ENCODE measurements at places on chromosomes 12 and 14.

GRCh38 chr12:27781680-27782079, 1.6 kb upstream of the MANSC4 start:
- H3K4me3 ChIP-seq, result peak overlapping the region; percentile 87
- no peaks in the 10 kb centered on the region for H3K27me3 ChIP-seq
- H3K27ac ChIP-seq, result peak overlapping the region; percentile 90
- H3K36me3 ChIP-seq, result no peaks in the 10 kb centered on the region
- H3K4me1 ChIP-seq, result no peaks in the 10 kb centered on the region

DNA sequence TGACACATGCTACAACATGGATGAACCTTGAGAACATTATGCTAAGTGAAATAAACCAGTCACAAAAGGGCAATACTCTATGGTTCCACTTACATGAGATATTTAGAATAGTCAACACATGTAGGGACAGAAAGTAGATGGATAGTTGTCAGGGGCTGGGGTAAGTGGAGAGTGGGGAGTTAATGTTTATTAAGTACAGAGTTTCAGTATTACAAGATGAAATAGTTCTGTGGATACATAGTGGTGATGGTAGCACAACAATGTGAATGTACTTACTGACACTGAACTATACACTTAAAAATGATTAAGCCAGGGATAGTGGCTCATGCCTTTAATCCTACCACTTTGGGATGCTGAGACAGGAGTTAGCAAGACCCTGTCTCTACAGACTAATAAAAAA, 8.7 kb downstream of the NUP107 start:
- H3K36me3 ChIP-seq, result peaks cover 3% of the 10 kb centered on the region
- no peak overlapping the region for H3K27ac ChIP-seq
- no peaks in the 10 kb centered on the region for H3K4me1 ChIP-seq
- no peaks in the 10 kb centered on the region for H3K27me3 ChIP-seq

- no peaks in the 10 kb centered on the region for H3K36me3 ChIP-seq
- DNase-seq, result no peak
- H3K27ac ChIP-seq, result no peak overlapping the region
Observed at GRCh38 chr12:46410495-46410894, 37.9 kb upstream of the SLC38A2 start.

DNA sequence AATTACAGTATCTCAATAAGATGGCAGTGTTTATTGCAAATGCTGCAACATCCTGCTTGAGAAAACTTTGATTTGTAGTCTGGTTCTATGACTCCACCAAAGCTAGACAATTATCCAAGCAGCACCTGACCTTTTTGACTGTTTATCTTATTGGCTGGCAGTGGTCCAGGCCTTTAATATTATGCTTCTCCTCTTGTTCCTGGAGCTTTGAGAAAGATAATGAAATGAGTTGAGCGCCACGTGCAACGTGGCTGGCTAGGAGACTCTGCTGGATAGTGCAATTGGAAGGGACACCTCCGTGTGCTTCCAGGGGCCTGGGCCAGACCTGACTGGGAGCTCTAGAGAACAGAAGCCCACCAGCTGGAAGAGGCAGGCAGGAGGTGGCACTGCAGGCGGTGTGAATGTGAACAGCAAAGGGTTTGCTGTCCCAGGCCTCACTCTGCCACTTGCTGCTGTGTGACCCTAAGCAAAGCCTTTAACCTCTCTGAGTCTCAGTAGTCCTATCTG, 349.3 kb downstream of the CACNA1C start:
- DNase-seq, result no peak
- no peaks in the 10 kb centered on the region for H3K36me3 ChIP-seq
- no peaks in the 10 kb centered on the region for H3K27me3 ChIP-seq
- H3K27ac ChIP-seq, result no peak overlapping the region
- H3K4me3 ChIP-seq, result no peak overlapping the region

DNA sequence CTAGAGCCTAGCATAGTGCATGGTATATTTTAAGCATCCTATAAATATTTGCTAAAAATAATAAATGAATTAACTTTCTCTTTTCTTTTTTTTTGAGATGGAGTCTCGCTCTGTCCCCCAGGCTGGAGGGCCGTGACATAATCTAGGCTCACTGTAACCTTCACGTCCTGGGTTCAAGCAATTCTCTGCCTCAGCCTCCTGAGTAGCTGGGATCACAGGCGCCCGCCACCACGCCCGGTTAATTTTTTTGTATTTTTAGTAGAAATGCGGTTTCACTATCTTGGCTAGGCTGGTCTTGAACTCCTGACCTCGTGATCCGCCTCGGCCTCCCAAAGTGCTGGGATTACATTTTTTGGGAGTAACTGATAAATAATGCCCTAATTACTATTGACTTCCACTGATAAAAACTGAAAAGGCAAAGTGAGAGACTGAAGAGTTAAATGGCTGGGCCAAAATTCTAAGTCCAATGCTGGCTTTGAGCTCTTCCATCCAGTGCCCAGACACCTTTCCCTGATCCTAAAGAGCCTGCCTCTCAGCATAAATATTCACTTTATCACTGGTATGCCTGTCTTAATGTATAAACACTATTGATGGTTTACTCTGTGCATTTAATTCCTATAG, 213.0 kb upstream of the KRR1 start:
- no peaks in the 10 kb centered on the region for H3K36me3 ChIP-seq
- no peak for DNase-seq
- H3K4me1 ChIP-seq, result peaks cover 10% of the 10 kb centered on the region
- H3K4me3 ChIP-seq, result no peak overlapping the region

DNA sequence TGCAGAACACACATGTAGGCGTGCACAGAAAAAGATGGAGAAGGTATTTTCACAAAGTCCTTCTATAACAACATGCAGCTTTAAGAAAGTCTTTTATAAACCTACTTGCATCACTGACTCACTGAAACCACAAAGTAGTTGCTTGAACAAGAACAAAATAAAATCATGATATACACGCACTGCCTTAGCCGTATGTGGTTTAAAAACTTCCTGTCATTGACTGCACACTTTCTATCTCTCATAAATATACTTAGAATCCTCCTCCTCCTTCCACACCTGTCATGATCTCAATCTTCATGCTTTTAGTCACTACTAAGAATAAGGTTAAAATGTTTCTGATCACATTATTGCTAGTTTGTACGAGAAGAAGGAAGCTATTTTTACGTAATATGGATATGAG, 31.8 kb upstream of the RAD51AP1 start:
- peaks cover 3% of the 10 kb centered on the region for H3K36me3 ChIP-seq
- DNase-seq, result no peak

GRCh38 chr12:64890873-64891468, 66.5 kb downstream of the TBC1D30 start:
- no peak overlapping the region for H3K27ac ChIP-seq
- H3K4me3 ChIP-seq, result no peak overlapping the region
- H3K4me1 ChIP-seq, result no peaks in the 10 kb centered on the region
- H3K36me3 ChIP-seq, result no peaks in the 10 kb centered on the region
- no peaks in the 10 kb centered on the region for H3K27me3 ChIP-seq

DNA sequence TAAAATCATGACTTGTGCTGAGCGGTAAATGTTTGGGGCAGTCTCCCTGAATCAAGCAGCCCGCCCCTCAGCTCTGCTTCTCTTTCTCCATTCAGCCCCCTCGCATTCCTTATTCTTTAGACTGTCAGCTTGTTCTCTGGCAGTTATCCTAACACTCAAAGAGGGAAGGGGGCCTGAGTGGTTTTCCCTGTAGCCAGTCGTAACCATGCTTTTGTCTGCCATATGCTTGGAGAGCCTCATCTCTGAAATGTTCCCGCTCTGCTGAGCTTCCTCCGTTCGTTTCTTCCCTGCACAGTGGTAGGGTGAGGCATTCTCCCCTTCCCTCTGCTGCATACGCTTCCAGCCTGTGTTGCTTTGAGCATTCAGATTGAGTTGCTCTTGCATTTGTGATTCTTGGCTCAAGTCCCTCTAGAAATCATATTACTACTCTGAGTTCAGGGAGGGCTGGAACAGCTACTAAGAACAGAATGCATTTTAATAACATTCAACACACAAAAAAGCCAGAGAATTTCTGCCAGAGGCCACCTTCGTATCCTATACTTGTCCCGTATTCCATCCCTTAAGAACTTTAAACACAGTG, 119.7 kb downstream of the FBXL14 start:
- H3K4me1 ChIP-seq, result peaks cover 3% of the 10 kb centered on the region
- H3K4me3 ChIP-seq, result no peak overlapping the region
- H3K27me3 ChIP-seq, result no peaks in the 10 kb centered on the region
- DNase-seq, result no peak
- H3K36me3 ChIP-seq, result no peaks in the 10 kb centered on the region

GRCh38 chr12:25319233-25319984, 68.7 kb upstream of the KRAS start:
- no peaks in the 10 kb centered on the region for H3K4me1 ChIP-seq
- H3K27ac ChIP-seq, result no peak overlapping the region
- no peak for DNase-seq
- no peak overlapping the region for H3K4me3 ChIP-seq

- H3K27ac ChIP-seq, result no peak overlapping the region
- DNase-seq, result no peak
- no peaks in the 10 kb centered on the region for H3K27me3 ChIP-seq
- H3K4me3 ChIP-seq, result no peak overlapping the region
- no peaks in the 10 kb centered on the region for H3K36me3 ChIP-seq
Observed at GRCh38 chr14:64788706-64789105, 84.5 kb downstream of the PLEKHG3 start.

- H3K27me3 ChIP-seq, result no peaks in the 10 kb centered on the region
- no peaks in the 10 kb centered on the region for H3K36me3 ChIP-seq
- DNase-seq, result no peak
- no peak overlapping the region for H3K27ac ChIP-seq
- no peak overlapping the region for H3K4me3 ChIP-seq
Observed at GRCh38 chr14:81401420-81402122, 1.4 kb upstream of the STON2 start.

DNA sequence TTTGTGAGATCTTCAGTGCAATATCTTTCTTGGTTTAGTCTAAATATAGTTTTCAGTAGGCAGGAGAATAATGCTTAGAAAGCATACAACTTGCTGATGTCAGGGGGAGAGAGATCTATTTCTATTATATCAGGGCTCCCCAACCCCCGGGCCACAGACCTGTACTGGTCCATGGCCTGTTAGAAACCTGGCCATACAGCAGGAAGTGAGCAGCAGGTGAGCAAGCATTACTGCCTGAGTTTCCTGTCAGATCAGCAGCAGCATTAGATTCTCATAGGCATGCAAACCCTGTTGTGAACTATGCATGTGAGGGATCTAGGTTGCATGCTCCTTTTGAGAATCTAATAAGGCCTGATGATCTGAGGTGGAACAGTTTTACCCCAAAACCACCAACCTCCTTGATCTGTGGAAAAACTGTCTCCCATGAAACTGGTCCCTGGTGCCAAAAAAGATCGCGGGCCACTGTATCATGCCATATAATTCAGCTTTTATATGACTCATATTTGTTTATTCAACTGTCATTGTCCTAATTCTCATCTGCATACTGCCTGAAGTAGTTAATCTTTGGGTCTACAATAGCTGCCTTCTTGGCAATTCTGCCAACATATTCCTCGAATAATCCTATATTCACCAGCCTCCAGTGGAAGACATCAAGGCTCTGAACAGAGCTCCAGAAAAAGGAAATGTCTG, 163.6 kb upstream of the DYRK2 start:
- H3K4me1 ChIP-seq, result no peaks in the 10 kb centered on the region
- H3K36me3 ChIP-seq, result no peaks in the 10 kb centered on the region
- no peak overlapping the region for H3K27ac ChIP-seq
- DNase-seq, result no peak
- no peaks in the 10 kb centered on the region for H3K27me3 ChIP-seq

GRCh38 chr12:49798934-49799333, 29.3 kb downstream of the NCKAP5L start:
- no peak overlapping the region for H3K27ac ChIP-seq
- H3K36me3 ChIP-seq, result no peaks in the 10 kb centered on the region
- DNase-seq, result no peak
- no peak overlapping the region for H3K4me3 ChIP-seq

- no peak overlapping the region for H3K27ac ChIP-seq
- H3K4me1 ChIP-seq, result no peaks in the 10 kb centered on the region
- DNase-seq, result no peak
- H3K4me3 ChIP-seq, result no peak overlapping the region
Observed at GRCh38 chr12:47077206-47078085, 2.0 kb upstream of the PCED1B start.

- peaks cover 5% of the 10 kb centered on the region for H3K4me1 ChIP-seq
- DNase-seq, result peak; percentile 84
- no peaks in the 10 kb centered on the region for H3K36me3 ChIP-seq
- peak overlapping the region; percentile 86 for H3K4me3 ChIP-seq
- no peaks in the 10 kb centered on the region for H3K27me3 ChIP-seq
- peak overlapping the region; percentile 67 for H3K27ac ChIP-seq
Observed at GRCh38 chr12:56631790-56632700, 1.9 kb upstream of the BAZ2A start.

GRCh38 chr12:120861074-120861795, 42.9 kb downstream of the SPPL3 start:
- peaks cover 4% of the 10 kb centered on the region for H3K4me1 ChIP-seq
- no peak for DNase-seq
- no peaks in the 10 kb centered on the region for H3K27me3 ChIP-seq
- no peak overlapping the region for H3K27ac ChIP-seq
- H3K4me3 ChIP-seq, result no peak overlapping the region

- H3K4me3 ChIP-seq, result no peak overlapping the region
- DNase-seq, result no peak
- no peak overlapping the region for H3K27ac ChIP-seq
- no peaks in the 10 kb centered on the region for H3K4me1 ChIP-seq
- no peaks in the 10 kb centered on the region for H3K27me3 ChIP-seq
Observed at GRCh38 chr12:109567296-109567695, 6.0 kb downstream of the MMAB start.

DNA sequence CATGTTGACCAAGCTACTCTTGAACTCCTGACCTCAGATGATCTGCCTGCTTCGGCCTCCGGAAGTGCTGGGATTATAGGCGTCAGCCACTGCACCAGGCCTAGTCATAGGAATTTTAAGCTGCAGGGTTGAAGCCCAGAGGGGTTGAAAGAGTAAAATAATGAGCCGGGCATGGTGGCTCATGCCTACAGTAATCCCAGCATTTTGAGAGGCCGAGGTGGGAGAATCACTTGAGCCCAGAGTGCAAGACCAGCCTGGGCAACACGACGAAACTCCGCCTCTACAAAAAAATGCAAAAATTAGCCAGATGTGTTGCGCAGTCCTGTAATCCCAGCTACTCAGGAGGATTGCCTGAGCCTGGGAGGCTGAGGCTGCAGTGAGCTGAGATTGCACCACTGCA, 69.6 kb downstream of the GALNT8 start:
- no peaks in the 10 kb centered on the region for H3K4me1 ChIP-seq
- H3K27ac ChIP-seq, result no peak overlapping the region
- H3K4me3 ChIP-seq, result no peak overlapping the region
- H3K27me3 ChIP-seq, result no peaks in the 10 kb centered on the region
- DNase-seq, result no peak
- H3K36me3 ChIP-seq, result no peaks in the 10 kb centered on the region

DNA sequence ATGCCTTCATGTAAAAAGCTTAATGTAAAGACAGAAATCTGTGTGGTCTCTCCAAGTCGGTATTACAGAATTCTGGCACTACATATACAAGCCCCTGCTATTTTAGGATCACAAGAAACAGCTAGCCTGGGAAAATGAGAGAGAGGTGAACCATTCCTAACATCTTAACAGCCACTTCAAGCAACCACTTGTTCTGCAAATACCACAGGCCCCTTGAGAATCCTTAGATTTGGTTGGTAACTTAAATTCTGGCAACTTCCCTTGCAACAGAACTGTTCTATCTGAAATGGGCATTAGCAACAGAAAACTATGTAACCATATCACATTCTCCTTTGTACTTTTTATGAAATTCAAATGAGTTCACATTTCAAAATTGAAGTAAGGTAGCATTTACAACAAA, 68.5 kb downstream of the SPPL3 start:
- no peak overlapping the region for H3K27ac ChIP-seq
- no peaks in the 10 kb centered on the region for H3K27me3 ChIP-seq
- no peak overlapping the region for H3K4me3 ChIP-seq
- DNase-seq, result no peak
- no peaks in the 10 kb centered on the region for H3K4me1 ChIP-seq
